ENCODE measurements at places on chromosomes 6 and 20.

DNA sequence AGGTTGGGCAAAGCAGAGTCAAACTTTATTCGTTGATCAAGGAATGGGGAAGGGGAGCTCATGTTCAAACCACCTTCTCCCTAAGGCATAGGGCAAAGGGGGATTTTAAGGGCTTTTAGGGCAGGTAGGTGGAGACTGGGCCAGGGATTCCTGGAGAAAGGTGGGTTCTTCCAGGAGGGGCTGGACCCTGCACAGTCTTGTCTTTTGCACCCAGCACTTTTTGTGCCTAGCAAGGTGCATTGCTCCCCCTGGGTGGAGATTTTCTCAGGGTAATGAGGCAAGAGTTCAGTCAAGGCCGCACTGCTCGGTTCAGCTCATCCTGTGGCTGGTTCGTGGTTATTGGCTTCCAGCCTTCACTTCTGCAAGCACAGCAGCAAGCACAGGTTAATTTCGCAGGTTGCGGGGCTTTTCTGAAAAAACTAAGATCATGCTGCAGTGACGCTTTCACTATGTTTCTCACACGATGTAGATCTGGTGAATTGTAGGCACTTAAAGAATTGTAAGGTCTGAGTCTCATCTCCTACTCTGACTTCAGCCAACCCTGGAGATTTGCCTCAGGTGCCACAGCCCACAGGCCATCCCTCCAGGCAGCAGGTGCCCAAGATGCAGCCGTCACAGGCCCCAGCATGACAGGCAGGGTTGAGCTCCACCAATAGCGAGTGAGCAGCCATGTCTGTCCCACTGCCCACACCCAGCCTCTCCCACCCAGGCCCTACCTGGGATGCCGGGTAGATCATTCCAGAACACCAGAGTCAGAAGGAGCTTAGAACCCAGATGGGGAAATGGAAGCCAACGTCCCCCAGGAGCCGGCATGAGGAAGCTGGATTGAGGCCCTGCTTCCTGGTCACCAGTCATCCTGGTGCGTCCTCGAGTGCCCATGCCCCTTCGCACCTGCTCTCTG, 37.1 kb downstream of the SUN5 start:
- no peak for DNase-seq

DNA sequence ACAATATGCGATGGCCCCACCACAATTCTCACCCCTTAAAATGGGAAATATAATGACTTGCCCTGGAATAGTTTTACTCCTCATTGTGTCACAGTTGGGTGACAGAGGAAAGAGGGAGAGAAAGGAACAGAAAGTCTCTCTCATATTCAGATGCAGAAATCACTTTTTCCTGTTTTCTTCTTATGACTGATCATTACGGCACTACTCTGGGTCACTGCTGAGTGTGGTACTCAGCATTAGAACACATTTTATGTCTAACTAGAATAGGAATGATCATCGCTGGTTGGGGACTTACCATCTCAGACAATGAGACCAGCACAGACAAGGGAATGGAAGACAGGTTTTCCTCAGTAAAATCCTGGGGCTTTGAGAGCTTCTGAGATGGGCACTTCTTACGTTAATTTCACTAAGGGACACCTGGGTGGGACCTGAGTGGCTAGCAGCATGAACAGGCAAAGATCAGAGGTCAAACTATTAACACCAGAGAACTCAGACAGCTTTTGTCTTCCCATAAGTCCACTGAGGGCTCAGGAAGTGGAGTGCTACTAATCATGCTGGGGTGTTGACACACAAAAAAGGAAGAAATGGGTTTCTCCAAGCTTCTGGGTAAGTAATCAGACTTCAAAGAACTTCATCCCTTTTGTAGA, 54.9 kb upstream of the ARHGAP18 start:
- no peak for DNase-seq

DNA sequence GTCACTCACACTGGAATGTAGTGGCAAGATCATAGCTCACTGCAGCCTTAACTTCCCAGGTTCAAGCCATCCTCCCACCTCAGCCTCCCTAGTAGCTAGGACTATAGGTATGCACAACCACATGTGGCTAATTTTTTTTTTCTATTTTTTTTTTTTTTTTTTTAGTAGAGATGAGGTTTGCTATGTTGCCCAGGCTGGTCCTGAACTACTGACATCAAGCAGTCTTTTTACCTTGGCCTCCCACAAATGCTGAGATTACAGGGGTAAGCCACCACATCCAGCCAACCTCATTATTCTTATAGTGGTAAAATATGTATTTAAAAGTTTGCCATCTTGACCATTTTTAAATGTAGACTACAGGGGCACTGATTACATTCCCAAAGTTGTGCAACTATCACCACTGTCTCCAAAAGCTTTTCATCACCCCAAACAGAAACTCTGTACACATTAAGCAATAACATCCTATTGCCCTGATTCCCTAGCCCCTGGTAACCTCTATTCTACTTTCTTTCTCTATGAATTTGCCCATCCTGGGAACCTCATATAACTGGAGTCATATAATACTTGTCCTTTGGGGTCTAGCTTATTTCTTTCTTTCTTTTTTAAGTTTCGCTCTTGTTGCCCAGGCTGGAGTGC, 268.0 kb upstream of the JARID2 start:
- DNase-seq, result no peak

DNA sequence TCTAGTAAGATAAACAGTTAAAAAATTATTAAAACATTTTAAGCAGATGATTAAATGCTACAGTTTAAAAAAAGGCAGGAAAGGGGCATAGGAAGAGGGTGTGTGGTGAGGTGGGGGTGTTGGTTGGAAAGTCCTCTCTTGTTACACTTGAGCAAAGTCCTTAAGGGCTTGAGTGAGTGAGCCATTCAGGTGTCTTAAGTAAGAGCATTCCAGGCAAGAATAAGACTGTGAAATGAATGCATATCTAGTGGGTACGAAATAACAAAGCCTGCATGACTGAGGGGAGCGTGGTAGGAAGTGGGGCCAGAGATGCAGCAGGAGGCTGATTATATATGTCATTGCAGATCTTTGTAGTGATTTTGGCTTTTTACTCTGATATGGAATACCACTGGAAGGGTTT, 5.1 kb downstream of the CDKAL1 start:
- no peak for DNase-seq

DNA sequence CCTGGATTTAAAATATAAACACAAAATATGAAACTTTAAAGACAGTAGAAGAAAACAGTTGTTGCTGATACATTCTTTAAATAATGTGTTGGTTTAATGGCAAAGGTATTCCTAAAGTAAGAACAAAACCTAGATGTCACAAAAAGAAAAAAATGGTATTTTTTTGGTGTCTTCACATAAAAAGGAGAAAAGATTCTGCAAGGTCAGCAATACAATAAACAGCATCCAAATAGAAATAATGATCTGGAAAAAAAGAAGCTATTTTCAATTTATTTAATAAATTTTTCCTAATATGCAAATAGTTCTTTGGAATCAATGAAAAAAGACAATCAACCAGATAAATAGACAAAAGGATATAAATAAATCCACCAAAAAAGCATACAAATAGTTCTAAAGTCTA, 6.5 kb upstream of the ADGRF1 start:
- DNase-seq, result no peak

GRCh38 chr6:10269814-10270472, 144.9 kb downstream of the TFAP2A start:
- DNase-seq, result no peak

DNA sequence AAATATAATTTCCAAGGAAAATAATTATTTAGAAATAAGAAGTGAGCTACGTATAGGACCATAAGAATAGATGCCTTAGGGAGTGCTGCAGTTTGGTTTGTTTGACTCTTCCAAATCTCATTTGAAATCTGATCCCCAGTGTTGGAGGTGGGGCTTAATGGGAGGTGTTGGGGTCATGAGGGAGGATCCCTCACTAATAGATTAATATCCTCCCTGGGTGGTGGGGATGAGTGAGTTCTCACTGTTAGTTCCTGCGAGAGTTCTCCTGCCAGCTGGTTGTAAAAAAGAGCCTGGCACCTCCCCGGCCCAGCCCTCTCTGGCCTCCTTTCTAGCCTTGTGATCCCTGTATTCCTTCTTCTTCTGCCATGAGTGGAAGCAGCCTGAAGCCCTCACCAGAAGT, 69.3 kb downstream of the RCAN2 start:
- DNase-seq, result no peak

DNA sequence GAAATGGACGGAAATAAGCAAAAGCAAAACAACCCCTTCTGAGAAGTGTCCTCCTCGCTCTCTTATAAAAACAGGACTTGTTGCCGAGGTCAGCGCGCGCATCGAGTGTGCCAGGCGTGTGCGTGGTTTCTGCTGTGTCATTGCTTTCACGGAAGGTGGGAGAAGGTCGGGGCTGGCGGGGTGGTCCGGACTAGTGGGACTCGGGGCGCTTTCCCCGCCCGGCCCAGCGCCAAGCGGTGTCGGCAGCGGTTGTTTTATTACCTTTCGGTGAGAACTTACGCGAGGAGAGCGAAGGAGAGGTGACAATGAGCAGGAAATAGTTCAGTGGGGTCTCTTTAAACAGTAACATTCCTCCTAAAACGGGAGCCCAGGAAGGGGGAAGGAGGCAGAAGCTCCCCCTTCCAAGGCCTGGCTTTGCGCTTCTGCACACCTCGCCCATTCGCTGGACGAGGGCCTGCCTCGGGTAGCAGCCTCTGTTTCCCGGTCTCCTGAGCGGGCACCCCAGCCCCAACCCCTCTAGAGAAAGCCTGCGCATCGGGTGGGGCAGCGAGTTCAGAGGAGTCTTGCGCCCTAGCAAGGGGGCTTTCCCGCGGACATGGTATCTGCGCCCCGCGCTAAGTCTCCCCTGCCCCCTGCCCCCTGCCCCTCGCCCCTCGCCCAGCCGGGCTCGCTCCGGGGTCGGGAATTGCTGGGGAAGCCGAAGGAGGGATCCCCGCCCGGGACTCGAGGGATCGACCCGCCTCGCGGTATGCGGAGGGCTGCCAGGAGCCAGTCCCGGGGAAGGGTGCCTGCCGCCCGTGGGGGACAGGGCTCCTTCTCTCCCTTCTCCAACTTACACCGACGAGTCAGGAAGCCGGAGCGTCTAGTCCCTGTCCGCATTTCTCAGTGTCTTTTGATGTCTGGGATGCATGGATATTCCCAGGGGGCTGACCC, 1.2 kb upstream of the TBXT start:
- DNase-seq, result no peak
